ENCODE measurements at places on chromosomes 1 and 21. TPM values are rescaled to one million over a fixed set of nuclear protein-coding genes. Genes with fewer than 3 reads are reported as not detected.

- no peak for DNase-seq
Observed at GRCh38 chr1:42793824-42794223, 9.0 kb downstream of the TMEM269 start.

- no peak for DNase-seq
Observed at GRCh38 chr1:9422911-9423505, 116.3 kb upstream of the SLC25A33 start.

GRCh38 chr1:91273875-91274274 is 130.8 kb downstream of the HFM1 start:
- no peak for DNase-seq

DNA sequence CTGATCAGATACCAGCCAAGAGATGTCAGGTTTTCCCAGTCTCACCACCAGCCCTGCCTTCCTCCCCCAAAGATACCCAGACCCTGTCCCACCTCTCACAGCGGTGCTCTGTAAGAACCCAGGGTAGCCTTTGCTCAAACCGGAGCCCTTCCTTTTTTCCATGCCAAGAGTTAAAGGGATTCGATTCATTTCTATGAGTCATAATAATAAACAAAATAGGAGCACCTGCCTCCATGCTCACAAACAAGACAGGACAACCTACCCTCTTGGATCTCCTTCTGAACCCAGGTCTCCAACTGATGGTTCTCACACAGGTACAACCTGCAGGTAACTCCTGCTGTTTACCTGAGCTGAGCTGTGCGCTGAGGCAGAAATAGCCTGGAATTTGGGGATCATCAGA is 5.9 kb upstream of the ATP1A2 start:
- no peak for DNase-seq

- DNase-seq, result peak; percentile 41
Observed at GRCh38 chr1:242454262-242455051, 70.0 kb downstream of the PLD5 start.

GRCh38 chr1:93874025-93874651 is 4.9 kb downstream of the DNTTIP2 start:
- DNase-seq, result peak; percentile 30

GRCh38 chr1:219958875-219959417 is 30.6 kb upstream of the SLC30A10 start:
- DNase-seq, result no peak

DNA sequence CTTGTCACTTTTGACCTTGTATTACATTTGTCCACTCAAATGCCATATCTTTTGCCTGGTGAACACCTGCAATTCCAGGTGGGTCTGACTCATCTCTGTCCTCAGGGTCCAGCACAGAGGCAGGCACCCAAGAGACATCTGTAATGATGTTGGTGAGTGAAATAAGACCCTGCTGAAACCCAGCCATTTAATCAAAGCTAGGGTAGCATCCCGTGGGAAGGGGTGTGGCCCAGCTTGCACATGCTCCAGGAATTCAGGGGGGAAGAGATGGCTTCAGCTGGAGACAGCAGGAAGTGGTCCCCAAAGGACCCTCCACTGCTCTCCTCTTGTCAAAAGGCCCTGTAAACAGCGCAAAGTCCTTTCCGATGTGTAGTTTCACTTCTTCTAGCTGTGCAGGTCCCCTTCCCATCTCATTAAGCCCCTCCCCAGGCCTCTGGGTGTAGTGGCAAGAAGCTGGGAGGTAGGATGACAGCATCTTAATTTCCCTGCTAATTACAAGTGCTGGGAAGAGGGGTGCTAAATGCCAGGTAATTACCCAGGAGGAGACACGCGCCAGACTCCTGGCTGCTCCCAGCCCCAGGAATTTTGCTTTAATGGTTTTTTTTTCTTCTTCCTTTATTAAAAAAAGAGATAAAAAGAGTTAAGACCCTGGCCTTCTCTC is 54.4 kb upstream of the TRABD2B start:
- no peak for DNase-seq

DNA sequence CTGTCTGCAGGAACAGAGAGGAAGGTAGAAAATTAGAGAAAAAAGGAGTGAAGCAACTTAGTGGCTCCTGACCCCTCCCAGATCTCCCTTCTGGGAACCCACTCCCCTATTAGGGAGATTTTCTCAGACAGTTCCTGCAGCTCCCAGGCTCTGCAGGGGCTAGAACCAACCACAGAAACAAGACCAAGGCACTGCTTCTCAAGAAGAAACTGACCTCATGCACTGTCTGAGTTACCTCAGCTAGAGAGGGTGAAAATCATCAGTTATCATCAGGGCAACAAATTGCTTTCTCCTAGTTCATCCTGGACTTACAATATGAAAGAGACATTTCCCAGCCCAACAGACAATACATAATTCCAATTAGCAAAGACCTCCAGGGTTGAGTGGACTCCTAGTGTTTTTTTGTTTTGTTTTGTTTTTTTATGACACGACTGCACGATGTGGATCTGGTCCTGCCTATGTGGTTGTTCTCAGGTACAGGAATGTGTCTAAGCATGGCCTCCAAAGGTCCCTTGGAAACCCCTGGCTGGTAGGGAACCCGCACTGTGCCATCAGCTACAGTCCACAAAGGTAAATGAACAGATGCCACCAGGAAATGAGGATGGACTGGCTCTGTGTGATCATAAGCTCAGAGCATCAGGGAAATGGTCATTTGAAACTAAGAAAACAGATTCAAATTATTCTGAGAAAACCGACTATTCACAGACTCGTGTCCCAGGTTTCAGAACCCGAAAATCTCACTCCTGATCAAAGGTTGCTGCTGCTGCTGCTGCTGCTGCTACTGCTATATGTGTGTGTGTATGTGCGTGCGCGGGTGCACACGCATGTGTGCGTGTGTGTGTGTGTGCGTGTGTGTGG is 65.3 kb downstream of the LAMC2 start:
- no peak for DNase-seq

DNA sequence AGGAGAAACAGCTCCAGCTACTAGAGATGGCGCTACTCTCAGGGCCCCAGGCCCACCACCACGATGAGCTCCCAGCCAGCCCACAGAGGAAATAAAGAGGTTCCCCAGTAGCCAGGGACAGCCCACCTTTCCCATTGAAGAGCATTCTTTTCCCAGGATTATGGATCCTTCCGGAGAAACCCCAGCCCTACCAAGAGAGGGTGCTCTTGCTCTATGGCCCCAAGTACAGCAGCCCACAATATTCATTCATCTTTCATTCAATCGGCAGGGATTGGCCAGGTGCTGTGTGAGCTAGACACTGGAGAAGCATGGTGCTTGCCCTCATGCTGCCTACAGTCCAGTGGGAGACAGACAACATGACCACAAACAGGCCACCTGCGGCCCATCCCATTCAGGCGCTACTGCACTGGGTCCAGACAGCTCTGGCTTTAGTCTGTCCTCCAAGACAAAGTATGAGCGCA is 29.9 kb downstream of the PMVK start:
- DNase-seq, result peak; percentile 13

DNA sequence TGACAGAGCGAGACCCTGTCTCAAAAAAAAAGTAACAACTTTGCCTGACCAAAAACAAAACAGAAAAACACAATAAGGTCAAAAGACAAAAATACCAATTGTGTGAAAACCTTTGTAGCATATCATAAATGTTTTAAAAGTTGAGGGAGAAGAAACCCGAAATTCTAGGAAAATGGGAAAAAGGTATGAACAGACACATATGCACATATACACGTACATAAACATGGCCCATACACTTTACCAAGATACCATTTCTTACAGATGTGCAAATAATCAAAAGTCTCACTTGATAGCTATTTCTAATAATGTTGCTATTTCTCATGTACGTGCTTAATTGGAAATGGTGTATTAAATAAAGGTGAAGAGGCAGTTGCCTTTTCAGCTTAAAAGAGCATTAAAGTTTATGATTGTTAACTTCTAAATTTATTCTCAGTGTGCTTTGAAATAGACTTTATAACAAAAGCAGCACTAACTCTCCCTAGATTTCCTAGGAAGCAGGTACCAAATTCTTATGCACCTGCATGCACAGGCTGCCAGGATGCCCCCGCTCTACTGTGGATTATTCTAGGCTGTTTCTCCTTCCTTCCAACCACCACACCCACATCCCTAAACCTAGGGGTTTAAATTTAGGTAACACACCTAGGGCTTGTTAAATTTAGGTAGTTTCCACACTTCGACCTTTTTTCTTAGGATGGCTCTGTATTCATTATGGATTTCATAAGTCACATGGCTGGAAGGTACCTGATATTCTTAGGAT is 33.8 kb downstream of the ADARB1 start:
- DNase-seq, result no peak

DNA sequence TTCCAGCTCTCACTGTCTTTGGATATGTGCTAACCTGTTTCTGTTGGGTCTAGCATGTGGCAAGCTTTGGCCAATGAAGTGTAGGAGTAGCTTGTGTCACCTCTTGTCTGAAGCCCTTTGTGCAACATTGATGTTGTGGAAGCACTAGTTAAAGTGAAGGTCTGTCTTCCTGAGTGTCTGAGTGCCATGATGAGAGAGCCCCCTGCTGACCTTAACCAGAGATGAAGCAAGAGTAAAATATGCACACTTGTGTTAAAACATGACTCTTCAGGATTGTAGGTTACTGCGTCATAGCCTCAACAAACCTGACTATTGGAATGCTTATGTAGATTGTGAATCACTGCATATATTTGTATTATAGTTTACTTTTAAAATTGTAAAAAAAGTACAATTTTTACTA is 103.7 kb downstream of the NCAM2 start:
- DNase-seq, result no peak

DNA sequence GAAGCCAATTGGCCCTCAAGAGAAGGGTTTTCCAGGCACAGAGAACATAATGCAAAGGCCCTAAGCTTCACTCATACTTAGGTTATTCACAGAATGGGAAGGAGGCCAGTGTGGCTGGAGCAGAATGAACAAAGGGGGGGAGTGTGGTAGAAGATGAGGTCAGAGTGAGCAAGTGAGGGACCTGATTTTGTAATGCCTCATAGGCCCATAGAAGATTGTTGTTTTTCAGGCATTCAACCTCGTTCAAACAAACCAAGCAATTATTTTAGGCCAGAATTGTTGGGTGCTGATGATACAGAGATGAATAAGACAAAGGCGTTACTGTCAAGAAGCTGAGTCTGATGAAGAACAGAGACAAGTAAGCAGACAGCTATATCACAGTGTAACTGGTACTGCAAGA is 54.5 kb upstream of the RAP1A start:
- peak; percentile 67 for DNase-seq

- no peak for DNase-seq
Observed at GRCh38 chr1:116394270-116394669, 21.2 kb downstream of the ATP1A1 start.

DNA sequence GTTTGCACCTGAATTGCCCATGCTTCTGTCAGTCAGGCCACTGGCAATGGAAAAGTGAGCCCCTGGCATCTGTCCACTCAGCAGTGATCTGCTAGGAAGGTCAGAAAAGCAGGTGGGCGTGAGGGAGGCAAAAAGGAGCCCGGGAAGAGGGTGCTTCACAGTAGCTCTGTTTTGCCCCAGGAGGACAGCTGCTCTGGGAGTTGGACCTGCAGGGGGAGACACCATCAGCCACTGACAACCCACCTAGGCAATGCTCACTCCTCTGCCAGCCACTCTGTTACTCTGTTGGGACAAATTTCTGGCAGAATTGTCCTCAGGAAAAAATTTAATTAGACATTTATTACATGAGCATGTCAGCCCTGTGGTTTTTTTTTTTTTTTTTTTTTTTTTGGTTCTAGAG is 146.4 kb downstream of the LRIG2 start:
- no peak for DNase-seq

DNA sequence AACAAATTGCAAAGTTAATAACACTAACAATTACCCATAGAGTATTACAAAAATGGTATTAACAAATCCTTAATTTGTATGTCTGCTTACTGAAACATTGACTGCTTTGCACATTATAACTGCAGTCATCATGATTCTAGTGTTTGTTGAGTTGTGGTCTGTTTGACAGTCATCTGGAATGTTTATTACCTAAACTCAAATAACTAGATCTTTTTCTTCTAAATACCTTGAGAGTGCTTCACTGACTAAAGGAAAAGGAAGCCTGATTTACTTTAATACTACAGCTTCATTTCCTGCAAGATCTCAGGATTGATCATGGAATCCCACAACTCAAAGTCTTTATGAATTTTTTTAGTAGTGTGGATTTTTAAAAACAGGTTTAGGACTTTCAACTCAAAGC is 70.0 kb downstream of the HMCN1 start:
- peak; percentile 80 for DNase-seq

- no peak for DNase-seq
Observed at GRCh38 chr21:44955141-44955797, 15.4 kb downstream of the SLX9 start.

DNA sequence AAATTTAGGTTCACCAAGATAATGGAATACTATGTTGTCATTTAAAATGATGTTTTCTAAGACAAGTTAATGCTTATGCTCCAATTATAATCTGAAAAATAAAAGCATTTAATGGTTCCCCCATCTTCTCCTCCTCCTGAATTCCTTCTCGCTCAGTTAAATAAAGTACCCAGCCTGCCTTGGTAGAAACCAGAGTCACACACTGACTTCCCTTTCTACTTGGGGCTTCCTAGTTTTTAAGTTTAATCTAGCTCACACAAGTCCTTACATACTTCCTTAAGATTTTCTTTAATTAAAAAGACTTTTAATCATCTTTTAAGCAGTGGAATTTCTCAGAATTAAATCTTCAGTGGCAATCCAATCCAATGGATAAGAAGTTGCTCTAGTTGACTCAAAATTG is 32.9 kb downstream of the CD58 start:
- DNase-seq, result no peak

- DNase-seq, result no peak
Observed at GRCh38 chr1:63880958-63881576, 107.2 kb downstream of the ROR1 start.

DNA sequence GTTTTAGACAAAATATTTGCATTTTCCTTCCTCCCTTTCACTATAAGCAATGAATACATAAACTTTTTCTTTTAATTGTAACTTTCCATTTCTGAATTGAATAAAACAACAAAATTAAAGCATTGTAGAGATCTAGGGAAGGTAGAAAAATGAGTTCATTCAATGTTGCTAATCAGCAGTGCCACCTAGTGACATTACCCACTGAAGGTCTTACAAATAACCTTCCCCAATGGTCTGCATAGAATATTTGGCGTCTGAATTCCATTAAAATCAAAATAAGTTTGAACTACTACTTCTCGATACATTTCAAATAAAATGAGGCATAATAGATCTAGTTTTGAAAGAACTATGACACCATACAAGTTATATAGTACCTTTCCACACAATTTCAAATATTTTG is 19.6 kb downstream of the FH start:
- peak; percentile 59 for DNase-seq

- DNase-seq, result no peak
Observed at GRCh38 chr1:222443566-222443965, 104.3 kb downstream of the HHIPL2 start.

- peak; percentile 93 for DNase-seq
Observed at GRCh38 chr1:221824025-221824424, 82.1 kb upstream of the DUSP10 start.

The RCSD1 gene
- total RNA-seq, result 0.05 TPM

The RIPPLY3 gene
- 0.15 TPM for total RNA-seq

The LIN28A gene
- not detected for total RNA-seq

The MDM4 gene
- total RNA-seq, result 13.7 TPM

The INAVA gene
- 28.1 TPM for total RNA-seq

The CYP4Z1 gene
- total RNA-seq, result not detected

The MATN1 gene
- total RNA-seq, result not detected

The PGLYRP4 gene
- not detected for total RNA-seq
